ENCODE measurements at places on chromosomes 7 and 10.

DNA sequence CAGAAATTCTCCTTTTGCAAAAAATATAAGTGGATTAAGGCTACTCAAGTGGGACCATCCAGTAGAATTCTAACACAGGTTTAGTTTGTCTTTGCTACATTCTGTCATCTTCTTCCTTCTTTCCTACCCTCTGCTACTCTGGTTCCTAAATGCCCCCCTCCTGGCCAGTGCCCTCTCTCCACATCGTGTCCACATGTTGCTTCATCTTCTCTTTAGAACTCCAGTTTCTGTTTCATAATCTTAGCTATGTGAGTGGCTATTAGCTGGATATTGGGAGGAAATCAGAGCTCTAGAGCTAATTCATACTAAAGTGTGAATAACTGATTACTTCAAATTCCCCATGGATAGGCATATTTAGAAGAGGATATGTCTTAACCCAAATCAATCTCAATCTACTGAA, 528.5 kb downstream of the LRMDA start:
- DNase-seq: no peak

DNA sequence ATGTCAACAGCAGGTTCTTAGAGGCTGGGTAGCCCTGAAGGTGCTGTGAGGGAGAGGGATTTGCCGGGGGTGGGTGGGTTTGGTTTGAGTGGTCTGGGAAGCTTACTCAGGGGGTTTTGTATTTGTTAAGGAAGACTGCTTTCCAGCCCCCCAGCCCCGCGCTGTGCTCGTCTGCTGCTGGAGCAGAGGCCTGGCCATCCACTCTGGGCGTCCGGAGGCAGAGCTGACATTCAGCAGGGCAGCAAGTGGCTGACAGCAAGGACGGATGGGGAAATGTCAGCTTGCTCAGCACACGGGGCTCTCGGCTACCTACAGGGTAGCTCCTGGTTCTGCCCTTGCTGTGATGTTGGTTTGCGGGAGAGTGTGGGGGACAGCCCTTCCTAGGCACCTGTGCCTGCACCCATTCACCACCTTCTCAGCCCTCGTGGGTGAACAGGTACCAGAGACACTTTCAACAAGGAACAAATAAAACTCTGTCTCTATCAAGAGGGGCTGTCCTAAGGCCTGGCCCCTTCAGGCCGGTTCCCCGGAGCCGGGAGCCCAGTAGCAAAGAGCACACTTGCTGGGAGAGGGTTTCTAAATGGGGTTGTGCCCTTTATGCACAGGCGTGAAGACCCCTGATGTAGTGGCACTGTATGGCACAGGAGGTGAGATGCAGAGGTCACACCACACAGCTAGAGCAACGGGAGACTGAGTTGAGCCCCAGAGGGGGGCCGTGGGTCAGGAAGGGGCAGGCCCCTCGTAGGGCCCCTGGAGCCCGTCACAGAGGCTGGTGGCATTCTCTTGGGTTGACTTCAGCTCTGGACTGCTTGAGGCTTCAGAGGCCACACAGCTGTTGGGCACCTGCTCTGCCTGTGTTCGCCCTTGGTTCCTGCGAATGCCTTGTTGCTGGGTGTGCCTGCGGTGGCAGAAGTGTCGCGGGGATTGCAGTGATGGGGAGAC, 72.2 kb upstream of the SHH start:
- no peak for DNase-seq

DNA sequence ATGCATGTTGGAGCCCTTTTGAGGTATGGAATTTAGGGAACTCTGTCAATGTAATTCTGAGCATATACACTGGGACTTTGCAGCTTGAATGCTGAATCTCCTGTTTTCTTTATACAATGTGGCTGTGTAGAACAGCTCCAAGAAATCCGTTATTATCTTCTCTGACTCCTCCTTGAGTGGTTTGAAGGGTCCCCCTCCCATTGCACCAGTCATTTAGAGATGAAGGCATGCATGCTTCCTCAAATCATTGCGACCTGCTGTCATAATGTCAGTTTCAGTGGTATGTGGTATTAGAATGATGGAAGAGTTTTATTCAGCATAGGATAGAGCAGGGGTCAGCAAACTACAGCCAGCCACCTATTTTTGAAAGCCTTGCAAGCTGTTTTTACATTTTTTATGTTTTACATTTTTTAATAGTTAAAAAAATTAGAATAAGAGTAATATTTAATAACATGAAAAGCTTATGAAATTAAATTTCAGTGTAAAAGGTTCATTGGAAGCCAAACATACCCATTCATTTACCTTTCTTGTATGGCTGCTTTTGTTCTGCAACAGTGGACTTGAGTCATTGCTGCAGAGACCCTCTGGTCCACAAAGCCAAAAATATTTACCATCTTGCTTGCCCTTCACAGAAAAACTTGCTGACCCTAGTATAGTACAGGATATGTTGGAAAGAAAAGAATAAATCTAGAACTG, 8.1 kb downstream of the STK17A start:
- DNase-seq: peak; percentile 68

DNA sequence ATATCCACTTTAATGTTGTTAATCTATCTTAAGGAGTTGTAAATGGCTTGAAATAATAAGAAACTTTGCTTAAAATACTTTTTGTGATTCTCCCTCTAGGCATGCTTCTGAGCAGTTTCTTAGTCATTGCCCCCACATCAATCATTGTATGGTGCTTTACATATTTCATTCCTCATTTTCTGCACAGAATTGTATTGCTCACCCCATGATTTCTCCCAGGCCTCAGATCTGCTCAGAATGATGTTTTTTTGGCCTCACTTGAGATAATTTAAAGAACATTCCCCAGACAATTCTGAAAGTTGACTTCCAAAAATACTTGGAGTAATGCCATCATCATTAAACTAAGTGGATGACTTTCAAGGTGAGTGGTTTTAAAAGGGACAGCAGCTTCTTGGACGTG, 82.1 kb upstream of the PRPS1L1 start:
- no peak for DNase-seq

- peak; percentile 5 for DNase-seq
Observed at GRCh38 chr7:74306730-74307469, 17.7 kb downstream of the CLIP2 start.

DNA sequence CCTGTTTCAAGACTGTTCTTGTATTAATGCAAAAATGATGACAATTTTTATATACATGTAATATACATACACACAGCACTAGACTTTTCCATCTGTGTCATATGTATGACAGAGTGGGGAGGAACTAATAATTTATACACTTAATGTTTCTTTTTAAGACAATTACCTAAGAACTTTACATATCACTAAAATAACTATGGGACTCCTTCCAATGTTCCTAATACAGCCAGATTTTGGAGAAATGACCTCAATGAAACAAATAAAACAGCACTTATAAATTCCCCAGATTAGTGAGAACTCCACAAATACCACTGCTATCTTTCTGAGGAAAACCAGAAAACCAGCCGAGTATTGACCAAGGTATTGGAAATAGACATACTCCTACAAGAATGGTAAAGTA, 199.4 kb downstream of the ELMO1 start:
- DNase-seq: no peak

DNA sequence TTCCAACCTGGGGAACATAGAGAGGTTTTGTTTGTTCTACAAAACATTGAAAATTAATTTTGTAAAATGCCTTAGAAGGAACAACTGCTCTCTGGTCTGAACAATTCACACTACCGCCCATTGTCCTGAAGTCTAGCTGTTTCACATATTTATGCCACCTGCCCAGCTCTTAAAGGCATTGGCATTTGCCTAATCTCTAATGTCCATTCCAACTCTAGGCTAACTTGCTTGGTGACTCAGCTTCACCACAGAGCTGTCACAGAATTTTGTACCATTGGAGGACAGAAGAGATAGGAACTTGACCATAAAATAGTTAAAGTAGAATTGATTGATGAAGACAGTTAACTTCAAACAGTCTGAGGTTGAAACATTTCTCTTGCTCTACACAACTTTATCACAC, 53.5 kb upstream of the PPP1R17 start:
- DNase-seq: no peak

GRCh38 chr7:48170506-48170905, 752 bp upstream of the ABCA13 start:
- DNase-seq: no peak

DNA sequence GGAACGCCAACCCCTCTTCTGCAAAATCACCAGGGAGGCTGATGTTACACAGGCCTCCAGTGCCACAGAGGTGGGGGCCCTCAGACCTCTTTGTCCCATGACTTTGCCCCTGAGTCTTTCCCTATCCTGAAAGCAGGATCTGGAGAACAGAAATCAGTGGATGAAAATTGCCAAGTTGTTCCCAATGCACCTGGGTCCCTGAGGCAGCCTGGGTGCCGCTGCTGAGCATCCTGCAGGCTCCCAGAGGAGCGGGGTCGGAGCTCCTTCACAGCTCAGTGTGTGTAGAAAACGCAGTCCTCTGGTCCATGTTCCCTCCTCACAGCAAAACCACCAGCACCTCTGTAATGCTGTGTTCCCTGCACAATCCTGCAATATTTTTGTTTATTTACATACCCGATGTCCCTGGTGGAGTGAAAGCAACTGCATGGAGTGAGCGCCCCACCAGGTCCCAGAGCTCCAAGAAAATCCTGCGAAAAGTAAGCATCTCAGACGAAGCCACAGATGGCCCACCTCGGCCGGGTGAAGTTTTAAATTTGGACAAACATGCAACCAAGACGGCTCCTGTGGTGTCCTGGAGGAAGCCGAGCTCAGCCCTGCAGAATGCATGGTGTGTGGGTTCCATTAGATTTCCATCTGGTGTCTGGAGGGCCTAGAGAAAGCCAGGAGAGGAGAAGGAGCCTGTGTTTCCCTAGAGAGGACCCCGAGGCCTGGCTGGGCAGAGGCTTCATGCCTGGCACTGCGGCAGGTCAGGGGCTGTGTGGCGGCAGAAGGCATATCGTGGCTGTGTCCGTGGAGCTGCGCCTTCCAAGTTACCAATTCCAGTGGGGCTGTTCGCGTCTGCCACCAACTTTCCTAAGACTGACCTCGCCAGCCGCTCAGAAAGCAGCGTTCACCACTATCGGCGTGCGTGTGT, 235.2 kb downstream of the WDR37 start:
- no peak for DNase-seq
